ENCODE measurements at places on chromosomes 5 and 9.
A peak's percentile ranks its signal among the peaks of the same experiment; 100 is the strongest.

GRCh38 chr5:69288688-69289087 is 43.9 kb downstream of the CCDC125 start:
- no peak overlapping the region for H3K4me3 ChIP-seq
- H3K36me3 ChIP-seq = peaks cover 6% of the 10 kb centered on the region
- no peak overlapping the region for H3K27ac ChIP-seq

DNA sequence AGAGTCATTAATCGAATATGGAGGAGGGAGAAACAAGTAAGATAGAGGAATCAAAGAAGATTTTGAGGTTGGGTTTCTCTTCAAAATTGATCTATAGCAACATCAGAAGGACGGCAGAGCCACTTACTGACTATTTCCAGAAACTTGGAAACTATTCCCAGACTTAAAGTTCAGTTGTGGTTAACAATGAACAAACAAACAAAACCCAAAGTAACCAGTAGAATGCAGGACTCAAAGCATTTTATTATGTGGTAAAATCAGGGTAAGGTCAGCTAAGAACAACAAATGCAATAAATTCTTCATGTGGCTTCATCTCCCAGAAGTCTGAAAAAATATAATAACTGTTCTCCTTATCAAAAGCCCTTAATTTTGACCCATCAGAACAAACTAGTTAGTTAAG is 54.9 kb upstream of the OSMR start:
- H3K36me3 ChIP-seq = no peaks in the 10 kb centered on the region
- H3K4me3 ChIP-seq = no peak overlapping the region
- H3K27ac ChIP-seq = no peak overlapping the region
- H3K4me1 ChIP-seq = no peaks in the 10 kb centered on the region

DNA sequence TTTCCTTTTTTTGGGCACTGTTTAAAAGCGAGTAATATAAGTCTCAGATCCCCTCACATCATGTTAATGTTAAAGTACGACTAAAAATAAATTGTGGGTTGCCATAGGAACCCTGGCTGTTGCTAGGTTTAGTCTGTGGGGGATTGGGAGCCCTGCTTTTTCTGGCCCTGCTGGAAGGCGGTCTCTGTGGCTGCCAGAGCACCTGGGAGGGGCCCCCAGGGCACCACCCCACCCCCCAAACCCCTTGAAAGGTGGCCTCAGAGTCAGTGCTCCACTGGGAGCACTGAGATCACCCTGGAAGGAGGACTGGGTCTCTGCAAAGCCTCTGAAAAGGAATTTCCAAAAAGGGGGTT is 66.2 kb upstream of the NEURL1B start:
- H3K4me3 ChIP-seq = no peak overlapping the region
- DNase-seq = no peak
- no peak overlapping the region for H3K27ac ChIP-seq
- no peaks in the 10 kb centered on the region for H3K4me1 ChIP-seq
- no peaks in the 10 kb centered on the region for H3K36me3 ChIP-seq
- H3K27me3 ChIP-seq = peaks cover 100% of the 10 kb centered on the region

DNA sequence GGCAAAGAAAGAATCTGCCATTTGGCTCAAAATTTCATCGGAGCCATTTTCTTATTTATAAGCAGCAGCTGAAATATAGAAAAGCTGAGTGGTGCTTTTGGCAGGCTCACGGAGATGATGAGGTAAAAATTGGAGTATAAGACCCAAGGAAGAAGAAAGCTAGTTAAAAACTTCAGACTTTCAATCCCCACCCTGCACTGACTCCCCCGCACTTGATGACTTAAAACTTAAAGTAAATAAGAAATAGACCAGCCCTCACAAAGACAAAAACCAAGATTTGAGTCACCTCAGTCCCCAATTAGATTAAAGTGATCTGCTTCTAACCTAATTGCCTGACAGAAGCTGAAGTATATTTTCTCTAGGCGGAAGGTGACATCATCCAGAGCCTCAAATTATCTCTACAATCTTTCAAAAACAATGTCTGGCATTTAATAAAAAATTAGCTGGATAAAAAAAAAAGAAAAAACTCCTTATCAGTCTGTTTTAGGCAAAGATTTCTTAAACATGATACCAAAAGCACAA is 124.0 kb upstream of the PJA2 start:
- H3K4me3 ChIP-seq = no peak overlapping the region
- H3K36me3 ChIP-seq = no peaks in the 10 kb centered on the region
- H3K4me1 ChIP-seq = peaks cover 17% of the 10 kb centered on the region
- DNase-seq = no peak
- H3K27me3 ChIP-seq = peaks cover 3% of the 10 kb centered on the region
- H3K27ac ChIP-seq = no peak overlapping the region

- H3K36me3 ChIP-seq = peaks cover 48% of the 10 kb centered on the region
- DNase-seq = peak; percentile 50
- H3K4me1 ChIP-seq = peaks cover 11% of the 10 kb centered on the region
- H3K4me3 ChIP-seq = peak overlapping the region; percentile 99
- no peaks in the 10 kb centered on the region for H3K27me3 ChIP-seq
Observed at GRCh38 chr5:126780165-126780827, 3.4 kb downstream of the LMNB1 start.

GRCh38 chr9:104808035-104808614 is 44.2 kb downstream of the NIPSNAP3B start:
- H3K4me3 ChIP-seq = no peak overlapping the region
- H3K27ac ChIP-seq = no peak overlapping the region
- peaks cover 22% of the 10 kb centered on the region for H3K4me1 ChIP-seq
- DNase-seq = peak; percentile 8

Measured in Calu3 (cell line).